Stimulated activated CD8-positive, alpha-beta memory T cell treated with anti-CD3 and anti-CD28 coated beads, Interleukin-4, amount 100 ng/mL, for 4 hours (primary cell): ENCODE measurements at places on chromosomes 6 and 20.

DNA sequence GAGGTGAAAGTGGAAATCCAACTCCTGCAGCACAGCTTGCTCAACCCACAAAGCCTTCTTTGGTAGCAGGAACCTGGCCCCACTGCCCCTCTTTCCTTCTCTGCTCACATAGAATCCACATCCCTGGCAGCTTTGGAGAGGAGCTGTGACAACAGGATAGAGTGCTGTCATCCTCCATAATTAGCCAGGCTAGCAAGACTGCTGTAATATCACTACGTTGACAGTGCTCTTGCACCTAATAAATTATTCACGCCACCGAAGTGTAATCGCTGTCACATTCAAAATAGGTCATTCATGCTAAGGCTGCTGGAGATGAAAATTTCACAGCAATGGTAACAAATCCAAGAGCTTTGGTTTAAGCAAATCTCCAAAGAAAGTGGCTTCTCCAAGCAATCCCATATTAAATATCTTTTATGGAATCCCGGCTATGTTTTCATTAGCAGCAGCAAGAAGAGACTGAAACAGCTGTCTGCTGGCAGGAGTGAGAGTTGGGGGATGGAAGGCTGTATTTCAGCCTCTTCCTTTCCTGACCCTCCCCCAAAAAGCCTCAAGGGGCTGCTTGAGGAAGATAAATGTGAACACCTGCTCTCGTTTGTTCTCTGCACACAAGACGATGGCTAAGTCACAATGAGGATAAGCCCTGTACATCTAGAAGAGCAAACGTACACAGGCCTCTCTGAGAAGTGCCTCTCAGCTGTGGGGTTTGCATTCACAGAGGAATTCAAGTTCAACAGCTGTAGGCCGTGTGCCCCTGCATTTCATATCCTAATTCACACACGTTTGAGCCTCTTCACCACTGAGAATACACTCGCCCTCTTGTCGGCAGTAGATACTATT lies 16.5 kb downstream of the RIPOR2 start:
- no peak for DNase-seq

- DNase-seq, result no peak
Observed at GRCh38 chr6:7446619-7447325, 57.2 kb downstream of the RIOK1 start.

- DNase-seq, result no peak
Observed at GRCh38 chr6:155962276-155962675, 506.6 kb upstream of the NOX3 start.

DNA sequence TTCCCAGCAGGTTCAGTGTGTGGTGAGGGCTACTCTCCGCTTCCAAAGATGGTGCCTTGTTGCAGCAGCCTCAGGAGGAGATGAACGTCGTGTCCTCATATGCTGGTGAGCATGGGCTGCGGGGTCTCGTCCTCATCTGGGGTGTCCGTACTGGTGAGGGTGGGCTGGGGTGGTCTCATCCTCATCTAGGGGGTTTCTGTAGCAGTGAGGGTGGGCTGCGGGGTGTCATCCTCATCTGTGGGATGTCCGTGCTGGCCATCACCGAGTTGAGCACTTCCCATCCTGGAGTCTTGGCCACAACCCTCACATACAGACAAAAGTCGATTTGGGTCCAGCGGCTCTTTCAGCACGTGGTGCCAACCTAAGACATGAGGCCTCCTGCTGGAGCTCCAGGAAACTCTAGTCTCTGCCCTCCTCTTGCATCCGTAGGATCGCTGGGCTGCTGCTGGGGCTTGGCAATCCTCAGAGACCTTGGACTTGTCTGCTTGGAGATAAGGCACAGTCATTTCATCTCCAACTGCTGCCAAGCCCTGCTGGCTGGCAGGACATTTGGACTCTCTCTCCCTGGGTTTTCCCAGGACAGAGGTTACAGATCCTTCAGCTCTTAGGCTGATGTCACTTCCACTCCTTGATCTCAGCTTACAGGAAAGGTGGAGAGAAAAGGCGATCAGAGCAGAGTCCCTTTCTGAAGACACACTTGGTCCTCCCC lies 160.4 kb downstream of the PACRG start:
- DNase-seq, result no peak

DNA sequence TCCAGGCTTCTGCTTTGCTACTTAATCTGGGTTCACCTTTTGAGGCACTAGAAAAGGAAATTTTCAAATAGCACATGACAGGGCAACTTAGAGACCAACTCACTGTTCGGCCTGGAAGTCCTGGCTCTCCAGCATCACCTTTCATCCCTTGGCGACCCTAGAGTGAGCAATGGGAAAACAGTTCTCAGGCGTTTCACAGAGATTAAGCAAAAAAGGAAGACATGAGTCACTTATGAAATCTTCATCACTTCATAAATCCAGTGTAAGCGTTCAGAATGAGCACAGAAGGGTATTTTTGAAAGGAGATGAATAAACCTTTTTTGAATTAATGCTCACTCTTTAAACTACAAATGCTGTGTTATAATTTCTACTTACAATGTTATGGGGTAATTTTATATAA lies 104.0 kb downstream of the COL12A1 start:
- DNase-seq, result no peak

DNA sequence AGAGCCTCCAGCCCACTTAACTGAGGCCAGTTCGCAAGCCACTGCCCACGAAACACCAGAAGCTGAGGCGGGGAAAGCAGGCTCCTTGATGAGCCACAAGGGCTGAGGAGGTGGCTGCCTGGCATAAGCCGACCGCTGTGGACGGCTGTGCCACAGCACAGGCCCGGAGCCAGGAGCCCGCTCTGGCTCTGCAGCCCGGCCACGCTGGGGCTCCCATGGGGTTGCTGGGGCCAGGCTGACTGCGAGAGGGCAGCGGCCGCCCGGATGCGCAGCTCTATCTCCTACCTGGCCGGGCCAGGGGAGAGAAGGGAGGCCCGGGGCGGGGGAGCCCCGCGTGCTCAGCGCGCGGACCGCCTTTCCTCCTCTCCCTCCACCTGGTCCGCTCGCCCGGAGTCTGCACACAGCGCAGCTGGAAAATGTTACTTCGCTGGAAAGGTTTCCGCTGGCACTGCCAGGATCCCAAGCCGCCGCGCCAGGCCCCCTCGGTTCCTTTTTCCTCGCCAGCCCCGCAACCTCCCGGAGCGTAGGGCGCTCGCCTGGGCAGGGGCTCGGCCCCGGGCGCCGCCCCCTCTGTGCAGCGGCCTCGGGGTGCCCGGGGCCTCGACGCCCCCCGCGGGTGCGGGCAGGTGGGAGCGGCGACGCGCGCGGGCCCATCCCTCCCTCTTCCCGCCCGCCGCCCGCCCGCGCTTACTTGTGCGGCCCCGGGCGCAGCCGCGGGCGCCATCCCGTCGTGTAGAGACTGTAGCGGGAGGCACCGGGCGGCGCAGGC lies 657 bp downstream of the EMILIN3 start:
- DNase-seq, result no peak
